ENCODE measurements at places on chromosomes 6 and 20. TPM values are rescaled to one million over a fixed set of nuclear protein-coding genes. Genes with fewer than 3 reads are reported as not detected.

OVOL2 gene
- 9.3 TPM for total RNA-seq

- no peak for DNase-seq
Observed at GRCh38 chr6:135438907-135439535, 58.5 kb downstream of the AHI1 start.

DNA sequence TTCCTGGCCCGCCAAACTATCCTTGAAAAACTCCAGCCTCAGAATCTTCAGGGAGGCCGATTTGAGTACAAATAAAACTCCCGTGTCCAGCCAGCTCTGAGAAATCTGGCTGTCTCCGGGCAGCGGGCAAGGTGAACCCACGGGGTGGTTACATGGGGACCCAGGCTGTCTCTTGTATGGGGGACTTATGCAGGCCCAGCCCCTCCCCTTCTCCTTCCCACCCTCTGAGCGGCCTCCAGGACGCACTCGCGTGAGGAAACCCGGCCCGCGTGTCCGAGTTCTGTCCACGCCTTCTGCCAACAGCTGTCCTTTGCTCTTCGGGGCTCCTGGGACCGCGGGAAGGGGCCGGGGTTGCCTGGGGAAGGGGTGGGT lies 36.3 kb upstream of the BLCAP start:
- no peak for DNase-seq

HMGN3 gene
- total RNA-seq, result 42.5 TPM

GRCh38 chr6:74409447-74409846 lies 713.4 kb downstream of the CD109 start:
- no peak for DNase-seq

GATA5 gene
- total RNA-seq, result 7.9 TPM

- DNase-seq, result no peak
Observed at GRCh38 chr6:122753688-122754056, 25.8 kb upstream of the FABP7 start.

GRCh38 chr6:106527979-106528378 lies 101.3 kb downstream of the RTN4IP1 start:
- DNase-seq, result no peak

DNA sequence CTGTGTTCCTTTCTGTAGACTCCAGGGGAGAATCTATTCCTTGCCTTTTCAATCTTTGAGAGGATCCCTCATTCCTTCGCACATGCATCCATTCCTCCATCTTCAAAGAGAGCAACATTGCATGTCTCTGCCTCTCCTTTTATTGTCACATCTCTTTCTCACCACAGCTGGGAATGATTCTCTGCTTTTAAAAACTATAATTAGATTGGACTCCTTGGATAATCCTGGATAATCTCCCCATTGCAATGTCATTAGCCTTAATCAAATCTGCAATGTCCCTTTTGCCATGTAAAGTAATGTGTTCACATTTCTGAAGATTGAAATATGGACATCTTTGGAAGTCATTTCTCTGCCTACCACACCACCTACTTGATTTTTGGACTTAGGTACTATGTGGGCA lies 750.1 kb downstream of the COL12A1 start:
- no peak for DNase-seq

DNA sequence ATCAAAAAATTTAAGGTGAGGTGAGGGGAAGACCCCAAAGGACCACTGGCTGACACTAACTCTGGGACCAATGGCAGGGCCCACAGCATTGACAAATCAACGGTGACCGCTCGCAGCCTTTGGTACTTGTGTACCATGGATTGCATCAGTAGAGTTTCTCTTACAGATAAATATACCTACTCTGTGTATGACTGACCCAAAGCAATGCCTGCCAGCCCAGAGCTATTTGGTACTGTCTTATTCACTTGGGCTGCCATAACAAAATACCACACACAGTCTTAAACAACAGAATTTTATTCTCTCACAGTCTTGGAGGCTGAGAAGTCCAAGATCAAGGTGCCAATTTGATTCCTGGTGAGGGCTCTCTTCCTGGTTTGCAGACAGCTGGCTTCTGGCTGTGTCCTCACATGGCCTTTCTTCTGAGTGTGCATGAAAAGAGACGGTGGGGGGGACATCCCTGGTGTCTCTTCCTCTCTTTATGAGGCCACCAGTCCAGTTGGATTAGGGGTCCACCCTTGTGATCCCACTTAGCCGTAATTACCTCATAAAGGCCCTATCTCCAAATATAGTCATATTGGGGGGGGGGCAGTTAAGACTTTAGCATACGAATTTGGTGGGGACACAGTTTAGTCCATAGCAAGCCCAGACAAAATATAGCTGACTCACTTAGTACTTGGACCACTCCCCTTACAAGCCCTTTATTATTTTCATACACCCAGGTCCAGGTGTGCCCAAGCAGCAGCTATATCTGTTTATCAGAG lies 336.3 kb downstream of the CD83 start:
- DNase-seq, result no peak

- DNase-seq, result no peak
Observed at GRCh38 chr20:22729180-22729579, 144.8 kb upstream of the FOXA2 start.

RIMS4 gene
- 6.4 TPM for total RNA-seq

- no peak for DNase-seq
Observed at GRCh38 chr6:53042112-53042511, 23.1 kb upstream of the FBXO9 start.

DNA sequence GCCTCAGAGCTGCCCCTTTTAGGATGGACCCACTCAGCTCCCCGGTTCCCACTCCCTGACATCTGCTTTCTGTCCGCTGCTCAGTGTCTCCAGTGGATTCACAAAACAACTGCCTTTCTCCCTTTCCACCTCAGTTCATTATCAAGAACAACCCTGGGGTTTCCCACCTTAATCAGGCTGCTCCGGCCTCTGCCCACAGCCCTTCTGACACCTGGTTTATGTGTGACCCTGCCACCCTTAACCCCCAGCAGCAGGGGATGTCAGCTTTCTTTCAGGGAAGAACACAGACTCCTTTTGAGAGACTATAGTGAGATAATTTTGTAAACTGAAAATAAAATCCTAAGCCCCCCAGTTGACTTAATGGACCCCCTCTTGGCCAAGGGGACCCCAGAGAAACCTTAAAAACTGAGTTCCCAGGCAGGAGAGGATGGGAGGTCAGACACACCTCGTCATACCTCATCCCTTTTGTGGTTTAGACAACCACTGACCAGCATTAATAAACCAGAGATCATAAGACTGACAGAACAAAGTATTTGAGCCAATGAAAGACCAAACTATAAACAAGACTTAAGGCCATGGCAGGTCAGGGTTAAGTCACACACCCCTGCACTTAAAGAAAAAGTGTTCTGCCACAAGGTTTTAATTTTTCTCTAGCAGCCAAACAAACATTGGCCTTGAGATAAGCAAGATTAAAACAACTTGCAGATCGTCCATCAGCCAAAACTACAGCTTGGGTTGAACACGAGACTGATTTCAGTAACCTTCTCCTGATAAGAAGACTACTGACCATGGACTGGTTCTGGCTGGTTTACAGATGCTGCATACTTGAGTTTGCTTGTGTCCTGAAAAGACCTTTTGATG lies 42.4 kb upstream of the DDR1 start:
- DNase-seq, result no peak

GRCh38 chr6:131923356-131923755 lies 27.8 kb downstream of the CCN2 start:
- DNase-seq, result no peak

- DNase-seq, result no peak
Observed at GRCh38 chr6:52059821-52060220, 27.6 kb downstream of the PKHD1 start.

- DNase-seq, result no peak
Observed at GRCh38 chr6:125095580-125096301, 57.8 kb upstream of the TPD52L1 start.
